ENCODE measurements at places on chromosomes 13 and 19. TPM values are rescaled to one million over a fixed set of nuclear protein-coding genes. Genes with fewer than 3 reads are reported as not detected.

The IGFL1 gene
- total RNA-seq, result not detected

The DNAAF3 gene
- 12.0 TPM for total RNA-seq

- no peak overlapping the region for H3K27ac ChIP-seq
- no peaks in the 10 kb centered on the region for H3K4me1 ChIP-seq
- no peaks in the 10 kb centered on the region for H3K36me3 ChIP-seq
- no peak overlapping the region for H3K4me3 ChIP-seq
Measured at GRCh38 chr13:112042496-112042895, 24.5 kb upstream of the SOX1 start.

DNA sequence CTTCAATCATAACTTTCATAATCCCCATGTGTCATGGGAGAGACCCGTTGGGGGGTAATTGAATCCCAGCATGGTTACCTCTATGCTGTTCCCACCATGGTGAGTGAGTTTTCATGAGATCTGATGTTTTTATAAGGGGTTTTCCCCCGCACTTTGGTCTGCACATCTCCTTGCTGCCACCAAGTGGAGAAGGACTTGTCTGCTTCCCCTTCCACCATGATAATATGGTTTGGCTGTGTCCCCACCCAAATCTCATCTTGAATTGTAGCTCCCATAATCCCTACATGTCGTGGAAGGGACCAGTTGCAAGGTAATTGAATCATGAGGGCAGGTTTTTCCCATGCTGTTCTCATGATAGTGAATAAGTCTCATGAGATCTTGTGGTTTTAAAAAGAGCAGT is 524.9 kb downstream of the SLITRK5 start:
- H3K36me3 ChIP-seq, result no peaks in the 10 kb centered on the region
- no peak for DNase-seq
- no peak overlapping the region for H3K27ac ChIP-seq
- H3K27me3 ChIP-seq, result no peaks in the 10 kb centered on the region

GRCh38 chr19:17309965-17310461 is 650 bp downstream of the DDA1 start:
- H3K36me3 ChIP-seq, result no peaks in the 10 kb centered on the region
- H3K4me1 ChIP-seq, result peaks cover 7% of the 10 kb centered on the region
- no peak for DNase-seq
- peak overlapping the region; percentile 93 for H3K4me3 ChIP-seq
- no peak overlapping the region for H3K27ac ChIP-seq
- no peaks in the 10 kb centered on the region for H3K27me3 ChIP-seq

DNA sequence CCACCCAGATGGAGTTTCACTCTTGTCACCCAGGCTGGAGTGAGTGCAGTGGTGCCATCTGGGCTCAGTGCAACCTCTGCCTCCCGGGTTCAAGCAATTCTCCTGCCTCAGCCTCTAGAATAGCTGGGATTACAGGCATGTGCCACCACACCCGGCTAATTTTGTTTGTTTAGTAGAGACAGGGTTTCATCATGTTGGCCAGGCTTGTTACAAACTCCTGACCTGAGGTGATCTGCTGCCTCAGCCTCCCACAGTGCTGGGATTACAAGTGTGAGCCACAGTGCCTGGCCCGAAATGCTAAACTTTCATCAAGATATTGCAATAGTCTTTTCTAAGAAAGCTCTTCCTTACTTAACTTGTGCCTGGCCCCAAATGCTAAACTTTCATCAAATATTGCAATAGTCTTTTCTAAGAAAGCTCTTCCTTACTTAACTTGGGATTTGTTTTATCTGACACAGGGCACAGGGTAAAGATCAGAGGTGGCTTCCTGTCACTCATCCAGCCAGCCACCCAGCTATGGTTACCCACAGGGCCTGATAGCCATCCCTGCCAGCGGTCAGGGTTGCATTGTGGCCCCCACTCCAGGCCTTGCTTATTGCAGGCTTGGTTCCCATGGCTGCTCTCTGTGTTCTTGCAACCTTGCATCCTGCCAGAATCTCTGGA is 352.3 kb upstream of the TMTC4 start:
- no peak overlapping the region for H3K4me3 ChIP-seq
- DNase-seq, result no peak
- H3K4me1 ChIP-seq, result peaks cover 4% of the 10 kb centered on the region
- no peak overlapping the region for H3K27ac ChIP-seq
- H3K27me3 ChIP-seq, result no peaks in the 10 kb centered on the region

- peak; percentile 47 for DNase-seq
- H3K4me3 ChIP-seq, result no peak overlapping the region
- H3K4me1 ChIP-seq, result peaks cover 4% of the 10 kb centered on the region
- peaks cover 6% of the 10 kb centered on the region for H3K27me3 ChIP-seq
- H3K27ac ChIP-seq, result no peak overlapping the region
Measured at GRCh38 chr19:48506138-48506733, 5.4 kb downstream of the LMTK3 start.

DNA sequence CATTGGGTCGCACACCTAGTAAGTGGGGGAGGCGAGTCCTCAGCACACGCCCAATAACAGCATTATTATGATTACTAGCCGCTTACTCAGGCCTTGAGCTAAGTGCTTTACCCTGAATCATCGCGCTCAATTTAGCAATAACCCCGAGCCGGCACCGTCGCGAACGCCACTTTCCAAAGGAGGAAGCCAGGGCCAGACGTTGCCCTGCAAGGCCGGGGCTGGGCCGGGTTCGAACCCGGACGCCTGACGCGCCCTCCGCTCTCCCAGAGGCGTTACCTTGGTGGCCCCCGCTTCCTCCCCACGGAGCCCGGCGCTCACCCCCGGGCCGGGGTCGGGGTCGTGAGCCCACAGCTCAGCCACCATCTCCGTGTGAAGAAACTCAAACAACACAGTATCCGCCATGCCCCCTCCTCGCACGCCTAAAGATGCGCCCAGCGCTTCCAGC is at the start of gene TRAPPC6A:
TRAPPC6A (minus strand) TSS at position 421 of the 445 bp plus-strand sequence; CDS start at position 402, 19 bp downstream.
- H3K36me3 ChIP-seq, result no peaks in the 10 kb centered on the region
- H3K4me3 ChIP-seq, result peak within 1 kb of the TSS; percentile 86
- no peak for DNase-seq
- H3K27ac ChIP-seq, result peak within 1 kb of the TSS; percentile 51
- peaks cover 14% of the 10 kb centered on the region for H3K27me3 ChIP-seq
- peaks cover 10% of the 10 kb centered on the region for H3K4me1 ChIP-seq

DNA sequence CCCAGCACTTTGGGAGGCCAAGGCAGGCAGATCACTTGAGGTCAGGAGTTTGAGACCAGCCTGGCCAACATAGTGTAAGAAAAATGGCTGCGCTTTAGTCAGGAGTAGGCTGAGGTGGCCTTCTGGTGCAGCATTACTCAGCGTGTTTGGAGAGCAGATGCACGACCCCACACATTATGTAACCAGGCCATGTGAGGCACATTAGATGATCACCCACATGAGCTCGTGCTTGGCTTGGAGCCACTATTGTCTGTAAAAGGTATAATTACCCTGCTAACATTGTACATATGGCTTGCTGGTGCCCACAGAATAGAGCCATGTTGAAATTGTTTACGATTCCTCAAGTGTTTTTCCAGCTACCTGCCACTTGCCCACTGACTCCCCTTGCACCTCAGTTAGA is 24.0 kb upstream of the SCEL start:
- H3K27me3 ChIP-seq, result no peaks in the 10 kb centered on the region
- no peak for DNase-seq
- no peaks in the 10 kb centered on the region for H3K36me3 ChIP-seq
- H3K4me1 ChIP-seq, result no peaks in the 10 kb centered on the region

The VAV1 gene
- total RNA-seq, result not detected

The CCDC169 gene
- 6.3 TPM for total RNA-seq

GRCh38 chr13:21338156-21338555 is 120.9 kb downstream of the ZDHHC20 start:
- H3K36me3 ChIP-seq, result no peaks in the 10 kb centered on the region
- peak; percentile 38 for DNase-seq
- H3K27me3 ChIP-seq, result no peaks in the 10 kb centered on the region
- no peak overlapping the region for H3K4me3 ChIP-seq

The GNG8 gene
- total RNA-seq, result not detected

DNA sequence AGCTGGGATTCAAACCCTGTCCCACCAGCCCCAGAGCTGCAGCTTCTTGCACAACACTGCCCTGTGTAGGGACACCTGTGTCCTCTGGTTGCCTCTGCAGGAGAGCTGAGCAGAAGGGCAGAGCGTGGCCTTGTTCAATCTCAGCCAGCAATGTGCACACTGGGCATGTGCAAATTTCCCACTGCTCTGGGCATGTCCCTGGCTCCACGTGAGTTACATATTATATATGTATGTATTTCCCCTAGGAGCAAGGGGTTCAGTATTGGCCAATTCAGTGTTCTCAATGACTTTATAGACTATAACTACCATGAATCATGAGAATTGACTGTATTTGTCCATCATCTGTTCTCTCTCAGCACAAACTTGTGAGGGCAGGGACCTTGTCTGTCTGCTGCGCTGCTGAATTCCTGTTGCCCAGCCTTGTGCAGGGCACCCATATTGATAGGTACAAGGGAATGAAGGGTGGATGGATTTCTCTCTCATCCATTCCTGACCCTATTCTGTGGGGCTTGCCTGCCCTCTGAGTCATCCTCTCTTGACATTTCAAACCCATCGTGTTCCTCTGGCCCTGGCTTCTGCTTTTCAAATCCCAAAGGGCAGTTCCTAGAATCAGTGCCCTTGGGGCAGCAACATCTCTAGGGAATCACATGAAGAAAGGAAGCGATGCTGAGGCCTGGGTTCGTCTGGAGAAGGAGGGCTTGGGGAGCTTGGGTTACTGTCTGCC is 69.7 kb downstream of the ERICH6B start:
- no peak overlapping the region for H3K4me3 ChIP-seq
- no peaks in the 10 kb centered on the region for H3K27me3 ChIP-seq
- H3K27ac ChIP-seq, result no peak overlapping the region

GRCh38 chr19:49986354-49986753 is 25.4 kb upstream of the SIGLEC11 start:
- H3K36me3 ChIP-seq, result no peaks in the 10 kb centered on the region
- DNase-seq, result no peak
- no peaks in the 10 kb centered on the region for H3K4me1 ChIP-seq
- H3K27me3 ChIP-seq, result no peaks in the 10 kb centered on the region
- no peak overlapping the region for H3K4me3 ChIP-seq

The LENG9 gene
- total RNA-seq, result 4.0 TPM

- no peak overlapping the region for H3K4me3 ChIP-seq
- no peak for DNase-seq
- no peaks in the 10 kb centered on the region for H3K27me3 ChIP-seq
- no peak overlapping the region for H3K27ac ChIP-seq
- H3K36me3 ChIP-seq, result no peaks in the 10 kb centered on the region
Measured at GRCh38 chr13:48784916-48785548, 131.3 kb downstream of the CYSLTR2 start.
